Caudate nucleus (tissue), 63 donors: ENCODE measurements at places on chromosomes 3 and 15.
A peak's percentile ranks its signal among the peaks of the same experiment; 100 is the strongest.

DNA sequence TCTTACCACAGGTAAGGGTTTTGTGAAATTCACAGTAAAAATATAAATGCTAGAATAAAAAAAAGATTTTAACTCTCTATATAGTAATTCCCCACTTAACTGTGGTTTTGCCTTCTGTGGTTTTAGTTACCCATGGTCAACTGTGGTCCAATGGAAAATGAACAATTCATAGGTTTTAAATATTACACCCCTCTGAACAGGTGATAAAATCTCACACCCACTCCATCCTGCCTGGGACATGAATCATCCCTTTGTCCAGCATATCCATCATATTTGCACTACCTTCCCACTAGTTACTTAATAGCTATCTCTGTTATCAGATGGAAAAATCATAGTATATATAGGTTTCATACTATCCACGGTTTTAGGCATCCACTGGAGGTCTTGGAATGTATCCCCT is 49.2 kb downstream of the HDGFL3 start:
- no peak for DNase-seq

DNA sequence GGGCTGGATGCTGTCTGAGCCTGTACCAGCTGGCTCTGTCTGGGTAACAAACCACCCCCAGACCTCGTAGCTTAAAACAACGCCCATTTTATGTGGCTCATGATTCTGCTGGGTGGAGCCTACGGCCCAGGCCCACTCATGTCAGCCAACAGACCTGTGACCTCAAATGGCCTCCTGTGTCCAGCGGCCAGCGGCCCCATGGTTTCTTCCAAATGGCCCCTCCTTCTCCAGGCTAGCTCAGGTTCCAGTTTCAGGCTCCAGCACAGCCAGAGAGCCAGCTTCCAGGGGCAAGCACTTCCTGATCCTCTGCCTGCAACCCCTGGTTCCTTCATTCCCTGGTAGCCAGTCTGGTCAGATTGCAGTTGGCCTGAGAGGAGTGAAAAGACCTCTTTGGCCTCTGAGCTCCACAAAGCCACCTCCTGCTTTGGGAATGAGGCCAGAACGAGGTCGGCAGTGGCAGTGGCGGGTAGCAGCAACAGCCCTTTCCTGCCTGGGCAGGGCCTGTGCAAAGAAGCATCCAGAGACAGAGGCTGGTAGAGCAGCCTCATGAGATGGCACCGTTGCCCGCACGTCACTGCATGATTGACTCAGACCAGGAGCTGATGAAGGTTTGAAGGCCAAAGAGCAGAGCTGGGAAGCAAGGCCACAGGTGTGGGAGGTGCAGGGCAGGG is 21.0 kb upstream of the PLXNA1 start:
- DNase-seq, result no peak

- no peak for DNase-seq
Observed at GRCh38 chr3:162764808-162765071, 1268.1 kb downstream of the OTOL1 start.

- no peak for DNase-seq
Observed at GRCh38 chr3:77412021-77412438, 372.1 kb downstream of the ROBO2 start.

- DNase-seq, result no peak
Observed at GRCh38 chr3:59213860-59214259, 164.0 kb upstream of the CFAP20DC start.

GRCh38 chr3:115120597-115120996 is 26.5 kb downstream of the ZBTB20 start:
- DNase-seq, result no peak

- no peak for DNase-seq
Observed at GRCh38 chr15:50116477-50116876, 2.6 kb downstream of the ATP8B4 start.

GRCh38 chr15:34114739-34115138 is 12.9 kb downstream of the PGBD4 start:
- no peak for DNase-seq

- DNase-seq, result no peak
Observed at GRCh38 chr3:137761099-137761562, 3.0 kb upstream of the SOX14 start.

- no peak for DNase-seq
Observed at GRCh38 chr15:72227720-72228119, 3.3 kb downstream of the PKM start.

- no peak for DNase-seq
Observed at GRCh38 chr3:188147782-188148181, 6.2 kb upstream of the LPP start.

DNA sequence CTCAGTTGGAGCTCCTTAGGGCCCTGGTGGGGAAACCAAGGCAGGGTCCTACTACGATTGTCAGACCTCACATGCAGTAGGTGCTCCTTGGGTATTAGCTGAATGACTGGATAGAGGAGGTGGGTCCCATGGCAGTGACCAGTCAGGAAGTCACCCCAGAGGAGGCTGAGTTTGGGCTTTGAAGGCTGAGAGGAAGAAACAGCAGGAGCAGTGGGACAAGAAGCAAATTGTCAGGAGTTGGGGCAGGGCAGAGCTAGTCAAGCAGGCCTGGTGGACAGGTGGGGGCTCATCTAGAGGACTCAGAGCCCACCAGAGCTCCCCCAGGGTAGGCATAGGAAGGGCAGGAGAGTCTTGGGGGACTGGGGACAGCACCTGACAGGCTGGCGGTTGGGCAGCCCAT is 3.1 kb downstream of the NBEAL2 start:
- no peak for DNase-seq

- no peak for DNase-seq
Observed at GRCh38 chr3:71135373-71136088, 448.0 kb downstream of the FOXP1 start.

DNA sequence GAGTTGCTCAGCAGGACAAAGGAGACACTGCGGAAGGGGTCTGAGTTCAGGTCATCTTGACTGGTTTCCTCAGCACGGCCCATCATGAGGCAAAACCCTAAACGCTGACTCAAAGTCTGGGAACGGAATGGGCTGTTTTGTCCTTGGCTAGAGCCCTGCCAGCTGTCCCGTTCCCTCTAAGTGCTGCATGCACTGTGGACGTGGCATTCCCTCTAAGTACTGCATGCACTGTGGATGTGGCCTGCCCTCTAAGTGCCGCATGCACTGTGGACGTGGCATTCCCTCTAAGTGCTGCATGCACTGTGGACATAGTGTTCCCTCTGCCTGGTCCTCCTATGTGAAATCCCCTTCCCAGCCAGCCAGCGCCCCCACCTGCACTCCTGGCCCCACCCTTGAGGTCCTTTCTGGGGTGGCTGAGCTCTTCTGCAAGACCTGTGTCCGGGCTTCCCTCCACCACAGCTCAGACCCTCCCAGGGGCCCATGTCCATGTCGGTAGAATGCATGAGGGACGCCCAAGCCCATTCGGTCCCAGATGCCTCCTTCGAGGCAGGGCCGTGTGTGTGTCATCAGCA is 36.7 kb downstream of the TM2D3 start:
- DNase-seq, result no peak

DNA sequence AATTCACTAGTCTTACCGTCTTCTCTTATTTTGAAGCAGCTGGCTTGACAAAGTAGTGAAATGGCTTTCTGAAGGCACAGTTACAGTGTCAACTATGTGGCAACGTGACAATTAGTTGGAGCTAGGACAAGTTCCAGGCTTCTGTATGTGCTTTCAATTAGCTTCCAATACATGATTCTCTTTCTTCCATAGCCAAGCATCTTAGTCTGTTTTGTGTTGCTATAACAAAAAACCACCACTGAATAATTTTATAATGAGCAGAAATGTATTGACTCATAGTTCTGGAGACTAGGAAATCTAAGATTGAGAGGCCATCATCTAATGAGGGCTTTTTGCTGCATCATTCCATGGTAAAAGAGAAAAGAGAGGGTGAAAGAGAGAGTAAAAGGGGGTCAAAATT is 365.1 kb upstream of the PLSCR5 start:
- no peak for DNase-seq

- DNase-seq, result no peak
Observed at GRCh38 chr3:188298585-188298984, 144.6 kb downstream of the LPP start.

DNA sequence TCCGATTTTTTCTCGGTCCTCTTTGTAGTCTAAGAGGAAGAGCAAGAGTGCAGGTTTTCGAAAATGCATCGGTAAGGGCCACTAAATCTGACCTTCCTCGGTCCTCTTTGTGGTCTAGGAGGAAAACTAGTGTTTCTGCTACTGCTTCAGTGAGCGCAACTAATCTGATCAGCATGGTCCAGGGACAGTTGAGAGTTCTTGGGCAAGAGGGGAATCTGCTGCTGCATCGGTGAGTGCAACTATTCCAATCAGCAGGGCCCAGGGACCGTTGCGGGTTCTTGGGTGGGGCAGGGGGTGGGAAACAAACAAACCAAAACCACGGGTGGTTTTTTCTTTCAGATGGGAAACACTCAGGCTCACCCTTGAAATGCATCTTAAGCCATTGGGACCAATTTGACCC is 10.5 kb upstream of the OSBPL11 start:
- DNase-seq, result no peak

DNA sequence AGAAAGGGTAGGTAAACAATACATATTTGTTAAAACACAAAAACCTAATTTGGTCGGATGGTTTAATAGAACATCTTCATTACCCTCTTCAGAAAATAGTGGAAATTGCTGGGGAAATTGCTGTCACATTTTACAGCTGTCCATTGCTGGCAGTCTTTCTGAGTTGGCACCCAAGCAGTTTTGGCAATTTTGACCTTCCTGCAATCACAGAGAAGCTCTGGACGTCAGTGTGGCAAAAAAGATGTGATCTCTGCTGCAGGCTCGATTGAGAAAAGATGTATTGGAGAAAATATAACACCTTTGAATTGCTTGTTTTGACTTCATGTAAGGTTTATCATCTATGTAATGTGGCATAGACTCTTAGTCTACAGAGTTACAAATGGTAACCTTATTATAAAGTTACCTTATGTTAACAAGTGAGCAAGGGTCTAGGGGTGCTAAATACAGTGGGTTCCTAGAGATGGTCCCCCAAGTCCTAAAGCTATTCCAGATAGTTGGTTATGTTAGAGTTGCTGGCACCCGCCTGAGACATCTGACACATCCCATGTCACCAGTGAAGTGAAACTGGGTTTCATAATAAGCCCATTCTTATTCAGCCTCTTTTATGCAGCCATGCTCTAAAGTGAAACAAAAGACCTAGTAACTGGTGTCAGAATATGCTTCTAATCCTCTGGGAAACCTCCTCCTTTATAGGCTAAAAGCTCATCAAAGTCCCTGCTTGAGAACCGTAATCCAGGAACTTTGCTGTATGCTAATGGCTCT is 14.0 kb downstream of the UBE2E1 start:
- peak; percentile 66 for DNase-seq

DNA sequence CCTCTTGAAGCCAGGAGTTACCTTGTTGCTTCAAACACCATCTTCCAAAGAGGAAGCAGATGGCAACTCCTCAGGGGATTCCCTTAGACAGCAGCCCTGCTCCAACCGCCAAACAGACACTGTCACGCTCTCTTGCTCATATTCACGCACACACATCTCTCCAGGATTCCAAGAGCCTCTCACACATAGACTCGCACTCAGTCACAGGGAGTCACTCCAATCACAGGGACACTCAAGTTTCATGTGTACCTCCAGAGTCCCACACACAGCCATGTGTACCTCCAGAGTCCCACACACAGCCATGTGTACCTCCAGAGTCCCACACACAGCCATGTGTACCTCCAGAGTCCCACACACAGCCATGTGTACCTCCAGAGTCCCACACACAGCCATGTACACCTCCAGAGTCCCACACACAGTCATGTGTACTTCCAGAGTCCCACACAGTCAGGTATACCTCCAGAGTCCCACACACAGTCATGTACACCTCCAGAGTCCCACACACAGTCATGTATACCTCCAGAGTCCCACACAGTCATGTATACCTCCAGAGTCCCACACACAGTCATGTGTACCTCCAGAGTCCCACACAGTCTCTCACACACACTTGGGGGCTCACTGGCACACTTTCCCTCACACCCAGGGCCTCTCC is 6.1 kb downstream of the VWA5B2 start:
- no peak for DNase-seq

GRCh38 chr15:62564886-62565633 is 400.0 kb upstream of the C2CD4B start:
- no peak for DNase-seq

- DNase-seq, result no peak
Observed at GRCh38 chr3:146715170-146715569, 110.0 kb upstream of the PLSCR5 start.

DNA sequence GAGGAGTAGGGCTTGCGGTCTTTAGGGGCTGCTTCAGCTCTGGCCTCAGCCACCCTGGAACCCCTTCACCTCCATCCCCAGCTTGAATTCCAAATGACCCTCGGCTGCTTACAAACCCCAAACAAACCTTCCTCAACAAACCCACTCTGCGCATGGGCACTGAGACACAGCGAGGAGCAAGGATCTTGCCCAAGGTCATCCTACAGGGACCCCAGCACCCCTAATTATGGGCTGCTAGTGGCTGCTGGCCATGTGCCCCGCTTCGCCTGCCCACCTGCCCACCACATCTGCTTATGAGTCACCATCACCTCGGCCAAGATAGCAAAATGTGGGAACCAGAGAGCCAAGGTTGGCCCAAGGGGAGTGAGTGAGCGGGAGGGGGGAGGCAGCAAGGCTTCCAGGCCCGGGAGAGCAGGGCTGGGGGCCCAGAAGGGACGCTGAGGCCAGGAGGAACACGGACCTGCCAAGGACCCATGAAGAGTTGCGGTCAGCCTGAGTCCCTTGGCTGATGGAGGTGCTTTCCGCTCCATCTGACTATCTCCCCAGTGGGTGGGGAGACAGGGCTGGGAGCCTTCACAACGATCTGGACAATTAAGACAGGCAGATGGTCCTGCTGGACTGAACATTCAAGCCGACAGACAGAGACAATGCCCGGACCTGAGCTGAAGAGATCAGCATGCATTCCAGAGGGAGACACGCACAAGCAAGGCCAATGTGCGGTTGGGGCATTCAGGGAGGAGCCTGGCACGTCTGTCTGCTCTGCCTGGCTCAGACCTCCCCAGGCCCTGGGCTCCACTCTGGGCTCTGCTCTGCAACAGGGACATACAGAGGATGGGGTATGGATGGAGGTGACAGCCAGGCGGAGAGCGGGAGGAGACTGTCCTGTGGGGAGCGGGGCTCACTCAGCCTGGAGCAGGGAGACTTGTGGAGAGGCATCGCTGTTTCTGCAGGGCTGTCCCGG is 10.8 kb upstream of the GRIP2 start:
- DNase-seq, result no peak

DNA sequence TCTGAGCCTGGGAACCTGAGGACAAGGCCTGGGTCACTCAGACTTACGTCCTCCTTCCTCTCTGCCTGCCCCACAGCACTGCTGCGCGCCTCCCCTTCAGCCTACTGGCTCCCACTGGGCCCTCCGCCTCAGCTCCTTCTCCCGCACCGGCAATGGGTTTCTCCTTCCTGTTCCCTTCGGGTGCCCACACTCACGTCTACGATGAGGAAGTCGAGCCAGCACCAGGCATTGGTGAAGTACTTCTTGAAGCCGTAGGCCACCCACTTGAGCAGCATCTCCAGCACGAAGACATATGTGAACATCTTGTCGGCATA is 70.0 kb downstream of the EXOG start:
- DNase-seq, result no peak
